ENCODE measurements at places on chromosomes 7 and 10.

GRCh38 chr7:107078517-107078966 is 34.0 kb downstream of the PRKAR2B start:
- no peak overlapping the region for H3K27ac ChIP-seq
- DNase-seq, result no peak
- H3K4me1 ChIP-seq, result no peaks in the 10 kb centered on the region
- no peak overlapping the region for H3K4me3 ChIP-seq

GRCh38 chr7:17466216-17466615 is 167.8 kb downstream of the AHR start:
- no peak overlapping the region for H3K27ac ChIP-seq
- peaks cover 6% of the 10 kb centered on the region for H3K27me3 ChIP-seq
- no peak for DNase-seq
- H3K4me1 ChIP-seq, result peaks cover 13% of the 10 kb centered on the region
- no peak overlapping the region for H3K4me3 ChIP-seq

DNA sequence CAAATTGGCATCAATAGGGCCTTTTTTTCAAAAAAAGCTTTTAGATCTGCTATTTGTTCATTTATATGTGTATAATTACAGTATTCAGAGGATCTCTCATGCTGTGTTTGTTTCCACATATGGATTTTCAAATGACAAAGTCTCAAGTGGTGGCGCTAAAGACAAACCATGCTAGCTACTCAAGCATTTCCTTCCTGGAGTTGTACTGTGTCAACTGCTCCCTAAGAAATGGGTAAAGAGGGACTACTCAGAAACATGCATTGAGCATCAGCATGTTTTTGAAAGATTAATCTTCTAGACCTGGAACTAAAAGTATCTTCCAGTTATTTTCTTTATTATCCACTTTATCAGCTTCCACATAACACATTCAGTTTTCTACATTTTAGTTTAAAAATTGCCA is 12.7 kb downstream of the CNTNAP2 start:
- no peaks in the 10 kb centered on the region for H3K4me1 ChIP-seq
- H3K36me3 ChIP-seq, result no peaks in the 10 kb centered on the region
- DNase-seq, result no peak

GRCh38 chr10:59432207-59432900 is 70.0 kb upstream of the FAM13C start:
- no peaks in the 10 kb centered on the region for H3K27me3 ChIP-seq
- no peak overlapping the region for H3K4me3 ChIP-seq
- H3K4me1 ChIP-seq, result no peaks in the 10 kb centered on the region
- no peak for DNase-seq
- H3K36me3 ChIP-seq, result no peaks in the 10 kb centered on the region

DNA sequence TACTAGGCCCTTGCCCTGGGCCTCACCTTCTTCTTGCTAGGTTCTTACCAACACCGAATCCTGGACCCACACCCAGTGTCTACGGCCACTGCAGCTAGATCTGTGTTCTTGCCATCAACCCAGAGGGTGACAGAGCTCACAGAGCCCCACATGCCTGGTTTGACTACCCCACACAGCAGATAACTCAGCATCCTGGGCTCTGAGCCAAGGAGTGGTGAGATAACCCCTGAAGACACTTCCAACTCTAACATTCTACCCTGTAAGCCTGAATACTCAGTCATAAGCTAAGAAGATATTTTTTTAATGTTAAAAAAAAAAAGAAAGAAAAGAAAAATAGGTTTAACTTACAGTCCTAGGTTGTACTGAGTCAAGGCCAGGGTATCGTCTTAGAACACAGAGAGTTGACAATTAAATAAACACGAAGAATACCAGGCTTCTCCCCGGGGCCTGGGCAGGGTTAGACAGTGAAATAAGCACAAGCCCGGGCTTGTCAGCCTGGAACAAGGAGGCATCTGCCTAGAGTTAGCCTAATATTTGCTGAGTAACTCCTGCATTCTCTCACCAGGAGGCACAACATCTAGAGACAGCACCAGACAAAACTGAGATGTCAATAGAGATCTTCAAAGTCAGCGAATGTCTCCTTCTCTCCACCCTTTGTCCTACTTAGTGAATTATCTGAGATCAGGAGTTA is 556.5 kb upstream of the LRRN3 start:
- H3K4me1 ChIP-seq, result no peaks in the 10 kb centered on the region
- no peak overlapping the region for H3K27ac ChIP-seq
- DNase-seq, result no peak

GRCh38 chr10:89503151-89503550 is 32.2 kb downstream of the SLC16A12 start:
- H3K36me3 ChIP-seq, result no peaks in the 10 kb centered on the region
- no peak for DNase-seq
- no peak overlapping the region for H3K27ac ChIP-seq
- H3K27me3 ChIP-seq, result no peaks in the 10 kb centered on the region
- no peak overlapping the region for H3K4me3 ChIP-seq

DNA sequence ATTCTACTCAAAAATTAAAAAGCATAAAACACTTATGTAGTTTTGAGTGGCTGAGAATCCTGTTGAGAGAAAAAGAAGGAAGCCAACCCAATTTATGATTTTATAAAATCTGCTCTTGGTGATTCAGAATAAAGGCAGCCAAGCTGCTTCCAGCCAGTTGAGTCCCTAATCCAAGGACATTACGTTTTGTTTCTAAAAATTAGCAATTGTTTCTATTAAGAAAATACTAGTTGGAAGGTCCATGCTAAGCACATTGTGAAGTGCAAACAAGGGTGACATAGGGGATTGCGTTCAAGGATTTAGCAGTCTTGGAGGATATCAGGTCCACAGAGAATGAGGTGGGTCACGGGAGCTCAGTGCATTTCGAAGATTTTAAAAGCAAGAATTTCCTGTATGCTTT is 987.7 kb downstream of the TYW1 start:
- no peaks in the 10 kb centered on the region for H3K27me3 ChIP-seq
- H3K27ac ChIP-seq, result no peak overlapping the region
- H3K36me3 ChIP-seq, result no peaks in the 10 kb centered on the region
- DNase-seq, result no peak

DNA sequence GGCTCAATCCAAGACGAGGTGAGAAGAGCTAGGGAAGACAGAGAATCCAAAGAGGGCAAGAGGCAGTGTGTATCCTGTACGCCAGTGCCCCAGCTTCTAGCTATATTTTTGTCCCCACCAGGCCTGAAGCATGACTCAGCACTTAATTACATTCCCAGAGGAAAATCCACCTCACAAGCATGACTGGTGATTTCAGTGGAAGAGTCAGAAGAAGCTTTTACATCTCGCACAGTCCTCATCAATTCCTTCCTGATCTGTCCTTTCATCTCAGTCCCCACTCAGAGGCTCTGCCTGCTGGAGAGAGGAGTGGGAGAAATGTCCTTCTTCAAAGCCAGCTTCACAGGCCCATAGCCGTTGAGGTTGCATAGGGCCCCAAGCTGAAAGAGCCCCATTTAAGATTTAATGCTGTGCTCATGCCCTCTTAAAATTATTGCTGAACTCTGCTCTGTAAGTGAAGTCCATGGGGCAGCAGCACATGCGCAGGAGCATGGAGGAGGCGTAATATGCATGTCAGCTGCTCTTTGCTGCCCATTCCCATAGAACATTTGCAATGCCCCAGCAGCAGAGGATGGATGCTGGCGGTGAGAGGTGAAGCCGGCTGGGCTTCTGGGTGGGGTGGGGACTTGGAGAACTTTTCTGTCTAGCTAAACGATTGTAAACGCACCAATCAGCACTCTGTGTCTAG is 39.0 kb upstream of the AOAH start:
- DNase-seq, result no peak
- no peaks in the 10 kb centered on the region for H3K27me3 ChIP-seq
- H3K27ac ChIP-seq, result no peak overlapping the region

DNA sequence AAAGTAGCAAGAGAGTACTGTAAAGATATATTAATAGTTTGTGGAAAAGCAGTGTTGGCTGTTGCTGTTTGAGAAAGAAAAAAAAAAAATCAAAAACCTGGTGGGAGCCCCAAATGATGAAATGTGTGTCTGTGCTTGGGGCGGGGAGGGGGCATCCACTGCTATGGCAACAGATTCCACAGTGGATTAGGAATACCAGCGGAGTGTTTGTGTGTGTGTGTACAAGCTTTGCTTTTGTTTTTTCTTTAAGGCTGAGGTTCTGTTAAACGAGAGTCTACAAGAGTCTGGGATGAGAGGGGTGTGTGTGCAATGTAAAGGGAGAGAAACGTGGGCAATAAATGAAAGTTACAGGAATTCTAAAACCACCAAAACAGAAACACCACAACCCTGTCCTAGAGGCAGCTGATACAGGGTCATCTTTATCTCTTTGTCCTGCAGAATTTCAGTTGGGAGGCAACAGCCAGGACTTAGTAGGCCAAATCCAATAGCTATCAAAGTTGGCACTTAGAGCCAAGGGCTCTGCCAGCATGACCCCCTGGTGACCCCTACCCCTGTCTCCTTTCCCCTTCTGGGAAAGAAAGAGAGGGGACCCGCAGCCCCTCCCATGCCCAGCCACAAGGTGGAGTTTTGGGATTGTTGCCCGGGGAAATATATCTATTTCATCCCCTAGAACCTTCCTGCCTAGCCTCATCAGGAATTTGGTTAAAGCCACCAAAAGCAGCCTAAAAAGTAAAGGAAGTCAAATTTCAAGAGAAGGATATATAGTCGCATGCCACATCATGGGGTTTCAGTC is 85.4 kb downstream of the OSBPL3 start:
- H3K4me3 ChIP-seq, result no peak overlapping the region
- H3K36me3 ChIP-seq, result peaks cover 37% of the 10 kb centered on the region
- peaks cover 84% of the 10 kb centered on the region for H3K4me1 ChIP-seq
- DNase-seq, result no peak
- H3K27me3 ChIP-seq, result no peaks in the 10 kb centered on the region
- peak overlapping the region; percentile 14 for H3K27ac ChIP-seq

DNA sequence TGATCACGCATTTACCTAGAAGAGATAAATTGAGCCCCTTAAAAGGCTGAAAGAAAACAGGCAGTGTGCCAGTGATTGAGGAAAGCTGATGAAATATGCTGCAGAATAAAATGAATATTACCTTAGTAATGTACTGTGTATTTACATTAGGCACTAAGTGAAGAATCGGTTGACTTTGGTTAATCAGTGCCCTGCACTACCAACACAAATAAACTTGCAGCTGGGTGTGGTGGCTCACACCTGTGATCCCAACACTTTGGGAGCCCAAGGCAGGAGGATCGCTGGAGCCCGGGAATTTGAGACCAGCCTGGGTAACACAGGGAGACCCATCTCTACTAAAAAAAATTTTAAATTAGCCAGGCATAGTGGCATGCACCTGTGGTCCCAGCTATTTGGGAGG is 148.3 kb upstream of the TCF7L2 start:
- H3K4me3 ChIP-seq, result no peak overlapping the region
- peaks cover 6% of the 10 kb centered on the region for H3K36me3 ChIP-seq
- DNase-seq, result no peak
- H3K27me3 ChIP-seq, result no peaks in the 10 kb centered on the region
- H3K27ac ChIP-seq, result no peak overlapping the region
- no peaks in the 10 kb centered on the region for H3K4me1 ChIP-seq

- H3K27me3 ChIP-seq, result no peaks in the 10 kb centered on the region
- no peak for DNase-seq
- H3K27ac ChIP-seq, result no peak overlapping the region
- no peak overlapping the region for H3K4me3 ChIP-seq
- no peaks in the 10 kb centered on the region for H3K4me1 ChIP-seq
Measured at GRCh38 chr10:108375691-108376090, 1211.2 kb upstream of the SORCS1 start.

DNA sequence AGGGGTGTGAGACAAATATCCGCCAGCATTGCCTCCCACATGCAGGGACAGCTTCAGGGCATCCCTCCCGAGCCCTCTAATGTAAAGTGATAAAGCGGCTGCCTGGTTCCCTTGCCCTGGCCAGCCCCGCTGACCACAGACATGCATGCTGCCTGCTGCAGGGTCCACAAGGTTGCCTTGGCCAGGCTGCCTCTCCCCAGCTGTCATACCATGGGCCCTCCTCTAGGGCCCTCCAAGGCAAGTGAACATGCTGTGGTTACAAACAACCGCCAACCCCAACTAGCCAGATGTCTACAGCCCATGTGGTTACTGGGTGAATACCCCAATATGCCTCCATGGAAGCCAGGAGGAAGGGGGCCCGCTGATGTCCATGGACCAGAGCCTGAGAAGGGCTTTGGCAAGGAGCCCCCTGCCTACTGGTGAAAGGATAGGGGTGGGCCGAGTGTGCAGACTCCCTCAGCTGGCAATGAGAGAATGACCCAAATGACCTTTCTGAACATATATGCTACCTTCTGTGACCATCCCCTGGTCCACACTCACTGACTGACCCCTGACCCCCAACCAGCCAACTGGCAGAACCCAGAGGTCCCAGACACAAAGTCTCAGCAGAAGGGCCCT is 37.4 kb downstream of the GRID1 start:
- H3K27me3 ChIP-seq, result peaks cover 20% of the 10 kb centered on the region
- no peaks in the 10 kb centered on the region for H3K36me3 ChIP-seq
- H3K4me1 ChIP-seq, result no peaks in the 10 kb centered on the region
- DNase-seq, result no peak
- H3K27ac ChIP-seq, result no peak overlapping the region
- H3K4me3 ChIP-seq, result no peak overlapping the region

- no peak overlapping the region for H3K4me3 ChIP-seq
- H3K27ac ChIP-seq, result no peak overlapping the region
- H3K27me3 ChIP-seq, result no peaks in the 10 kb centered on the region
- H3K36me3 ChIP-seq, result no peaks in the 10 kb centered on the region
Measured at GRCh38 chr7:80027611-80028173, 106.9 kb upstream of the GNAI1 start.

- H3K4me3 ChIP-seq, result no peak overlapping the region
- H3K4me1 ChIP-seq, result no peaks in the 10 kb centered on the region
- peaks cover 45% of the 10 kb centered on the region for H3K27me3 ChIP-seq
- no peak overlapping the region for H3K27ac ChIP-seq
- no peak for DNase-seq
Measured at GRCh38 chr7:157963526-157963925, 624.1 kb downstream of the PTPRN2 start.

- H3K4me3 ChIP-seq, result peak overlapping the region; percentile 76
- peaks cover 47% of the 10 kb centered on the region for H3K27me3 ChIP-seq
- no peak overlapping the region for H3K27ac ChIP-seq
- no peak for DNase-seq
Measured at GRCh38 chr10:103853428-103854264, 1.7 kb downstream of the SH3PXD2A start.

All from activated T-cell treated with anti-CD3 and anti-CD28 coated beads, Interleukin-2, amount 50 U/mL, for 24 hours (primary cell).